Esophagus squamous epithelium (tissue), 5 donors: ENCODE measurements at places on chromosomes 4 and X.

DNA sequence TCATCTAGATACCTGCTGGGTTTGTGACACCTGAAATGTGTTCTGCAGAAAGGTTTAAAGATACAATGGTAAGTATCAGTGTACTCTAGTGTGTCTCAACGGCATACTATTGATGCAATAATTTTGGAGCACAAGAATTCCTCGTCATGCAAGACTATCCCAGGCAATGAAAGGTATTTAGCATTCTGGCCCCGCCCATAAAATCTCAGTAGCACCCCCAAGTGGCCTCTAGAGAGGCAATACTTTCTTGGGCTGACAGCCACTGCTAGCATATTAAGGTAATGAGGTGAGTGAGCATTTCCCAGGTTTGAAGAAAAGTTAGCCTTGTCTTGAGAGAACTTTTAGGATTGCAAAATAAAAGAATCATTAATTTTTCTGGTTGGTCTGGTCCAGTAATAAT, 24.0 kb downstream of the TAB3 start:
- DNase-seq, result no peak

DNA sequence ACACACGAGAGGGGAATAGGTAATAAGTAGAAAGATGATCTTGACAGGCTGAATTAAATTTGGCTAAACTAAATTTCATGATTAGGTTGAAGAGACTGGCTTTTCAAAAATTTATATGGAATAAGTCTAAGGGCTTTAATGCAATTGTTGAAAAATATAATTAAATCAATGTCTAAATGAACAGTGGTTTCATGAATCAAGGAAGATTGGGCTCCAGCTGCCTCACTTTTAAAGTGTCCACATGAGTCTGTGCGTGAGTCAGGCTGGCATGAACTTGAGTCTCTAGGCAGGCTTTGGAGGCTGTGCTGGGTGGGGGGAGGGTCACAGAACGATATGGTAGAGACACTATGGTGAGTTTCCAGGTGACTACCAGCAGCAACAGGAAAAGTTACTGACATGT, 111.9 kb downstream of the SORBS2 start:
- DNase-seq, result no peak

- DNase-seq, result no peak
Observed at GRCh38 chr4:179285696-179286095, 1843.5 kb upstream of the AGA start.

DNA sequence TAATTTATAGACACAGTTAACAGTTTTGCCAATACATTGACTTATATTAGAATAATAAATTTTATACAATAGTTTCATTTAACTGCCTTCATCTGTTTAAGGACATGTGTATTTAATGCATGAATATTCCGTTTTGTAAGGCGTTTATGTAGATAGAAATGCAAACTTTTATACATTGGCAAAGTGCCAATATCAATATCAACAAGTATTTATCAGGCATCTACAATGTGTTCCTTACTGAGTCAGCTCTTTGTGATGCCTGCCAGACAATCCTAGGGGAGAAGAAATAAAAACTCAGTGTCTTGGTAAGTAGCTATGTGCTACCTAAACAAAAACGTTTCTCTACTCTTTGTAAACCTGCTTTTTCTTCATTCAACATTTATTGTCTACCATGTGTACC, 1142.2 kb downstream of the C4orf33 start:
- no peak for DNase-seq

- DNase-seq, result no peak
Observed at GRCh38 chr4:110201502-110201901, 3.1 kb upstream of the ELOVL6 start.

DNA sequence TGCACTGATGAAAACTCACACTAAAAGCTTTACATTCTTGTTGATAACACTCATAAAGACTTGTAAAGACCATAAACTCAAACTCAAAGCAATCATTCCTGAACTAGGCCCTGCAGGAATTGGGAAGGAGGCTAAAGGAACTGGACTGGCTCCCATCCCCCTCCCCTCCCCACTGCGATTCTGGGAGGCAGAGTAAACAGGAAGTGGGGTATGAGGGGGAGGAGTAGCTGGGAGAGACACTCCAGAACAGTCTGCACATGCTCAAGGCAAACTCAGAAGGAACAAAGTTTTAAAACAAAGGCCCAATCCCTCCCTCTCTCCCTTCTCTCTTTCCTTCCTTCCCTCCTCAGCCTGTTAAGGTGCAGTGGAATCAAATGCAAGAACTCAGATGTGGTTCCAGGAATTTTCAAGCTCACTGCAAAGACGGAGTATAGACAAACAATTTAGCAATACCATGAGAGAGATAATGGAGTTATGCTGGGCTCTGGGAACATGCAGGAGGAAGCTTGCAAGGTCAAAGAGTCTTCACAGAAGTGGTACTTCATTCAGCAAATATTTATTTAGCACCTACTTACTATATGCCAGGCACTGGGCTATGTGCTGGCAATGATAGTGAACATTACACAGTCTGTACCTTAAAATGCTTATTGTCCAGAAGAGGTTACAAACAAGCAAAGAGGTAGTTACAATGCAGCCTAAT, 15.9 kb downstream of the MID1IP1 start:
- DNase-seq, result no peak

DNA sequence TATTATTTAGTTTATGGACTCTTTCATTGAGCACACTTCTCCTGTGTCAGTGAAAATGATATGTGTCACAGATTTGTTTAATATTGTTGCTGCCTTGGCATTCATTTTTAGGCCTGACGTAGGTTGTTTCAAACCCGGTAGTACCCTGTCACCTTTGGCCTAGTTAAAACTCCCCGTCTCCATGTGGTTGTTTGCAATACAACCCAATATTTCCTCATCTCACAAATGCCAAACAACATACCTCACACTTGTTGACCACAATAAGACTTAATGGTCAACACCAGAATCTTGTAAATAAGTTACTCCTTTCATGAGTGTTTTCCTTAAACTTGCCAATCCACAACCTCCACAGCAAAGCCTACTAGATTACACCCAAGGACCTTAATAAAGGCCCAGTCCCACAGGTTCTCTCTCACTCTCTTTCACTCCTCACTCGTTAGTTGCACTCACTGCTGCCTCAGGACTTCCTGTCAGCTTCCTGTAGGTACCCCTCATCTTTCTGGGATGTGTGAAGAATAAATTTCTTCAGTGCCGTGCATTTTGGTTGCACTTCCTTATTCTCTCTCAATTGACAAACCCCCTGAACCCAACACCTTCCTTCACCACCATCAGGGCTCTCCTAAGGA, 31.3 kb downstream of the IL13RA2 start:
- DNase-seq, result no peak

- no peak for DNase-seq
Observed at GRCh38 chr4:128159967-128160366, 98.9 kb downstream of the LARP1B start.

GRCh38 chr4:99248714-99249113, 29.7 kb upstream of the ADH6 start:
- no peak for DNase-seq

- DNase-seq, result no peak
Observed at GRCh38 chr4:20043991-20044390, 207.7 kb upstream of the SLIT2 start.

GRCh38 chr4:6449746-6450369, 22.6 kb downstream of the PPP2R2C start:
- no peak for DNase-seq

DNA sequence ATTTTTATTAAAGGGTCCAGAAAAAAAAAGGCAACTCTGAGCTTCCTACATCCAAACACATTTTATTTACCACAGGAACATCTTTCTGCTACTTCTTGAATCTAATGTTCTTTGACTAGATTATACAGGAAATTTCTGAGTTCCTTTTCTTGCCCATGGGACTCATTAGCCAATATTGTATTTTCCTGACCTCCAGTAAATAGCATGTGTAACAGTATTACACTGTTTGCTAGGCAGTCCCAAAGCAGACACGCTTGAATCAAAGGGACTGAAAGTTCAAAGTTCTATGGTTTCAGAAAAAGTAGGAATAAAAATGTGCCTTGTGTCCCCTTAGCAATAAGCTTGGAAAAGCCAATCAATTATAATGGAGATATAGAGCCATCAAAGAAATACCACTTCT, 57.4 kb downstream of the MOSPD2 start:
- DNase-seq, result no peak

DNA sequence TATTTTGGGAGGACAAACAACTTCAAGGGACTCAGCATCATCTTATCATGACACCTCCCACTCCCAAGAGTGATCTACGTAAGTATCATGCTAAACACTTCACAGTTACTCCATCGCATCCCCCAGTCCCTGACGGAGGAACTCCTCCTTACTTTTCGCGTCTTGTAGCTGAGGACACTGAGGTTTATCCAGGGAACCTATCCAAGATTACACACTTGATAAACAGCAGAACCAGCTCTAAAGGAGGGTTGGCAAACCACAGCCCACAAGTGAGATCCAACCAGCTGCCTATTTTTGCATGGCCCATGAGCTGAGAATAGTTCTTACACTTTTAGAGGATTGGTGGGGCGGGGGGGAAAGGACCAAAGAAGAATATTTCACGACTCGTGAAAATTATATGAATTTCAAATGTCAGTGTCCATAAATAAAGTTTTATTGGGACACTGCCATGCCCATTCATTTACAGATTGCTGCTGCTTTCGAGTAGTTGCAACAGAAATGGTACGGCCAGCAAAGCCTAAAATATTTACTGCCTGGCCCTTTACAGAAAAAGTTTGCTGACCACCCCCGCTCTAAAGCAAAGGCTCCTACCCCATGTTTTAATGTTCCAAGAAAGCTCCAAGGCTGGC, 47.8 kb downstream of the SEPSECS start:
- DNase-seq, result no peak

DNA sequence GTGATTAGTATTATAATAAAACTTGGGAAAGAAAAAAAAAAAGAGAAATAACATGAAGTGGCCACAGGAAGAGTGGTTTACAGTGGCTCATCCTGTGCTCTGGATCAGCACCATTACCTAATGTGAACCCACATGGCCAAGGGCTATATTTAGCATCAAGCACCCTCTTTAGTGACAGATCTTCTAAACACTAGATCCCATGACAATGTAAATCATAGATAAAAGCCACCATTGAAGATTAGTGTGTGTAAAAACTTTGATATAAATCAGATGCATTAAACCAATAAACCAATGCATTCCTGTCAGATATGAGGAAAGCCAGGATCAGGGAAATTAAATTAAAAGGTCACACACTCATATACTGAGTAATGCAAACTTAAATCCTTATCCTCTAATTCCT, 400.6 kb upstream of the MAGEB18 start:
- DNase-seq, result no peak

DNA sequence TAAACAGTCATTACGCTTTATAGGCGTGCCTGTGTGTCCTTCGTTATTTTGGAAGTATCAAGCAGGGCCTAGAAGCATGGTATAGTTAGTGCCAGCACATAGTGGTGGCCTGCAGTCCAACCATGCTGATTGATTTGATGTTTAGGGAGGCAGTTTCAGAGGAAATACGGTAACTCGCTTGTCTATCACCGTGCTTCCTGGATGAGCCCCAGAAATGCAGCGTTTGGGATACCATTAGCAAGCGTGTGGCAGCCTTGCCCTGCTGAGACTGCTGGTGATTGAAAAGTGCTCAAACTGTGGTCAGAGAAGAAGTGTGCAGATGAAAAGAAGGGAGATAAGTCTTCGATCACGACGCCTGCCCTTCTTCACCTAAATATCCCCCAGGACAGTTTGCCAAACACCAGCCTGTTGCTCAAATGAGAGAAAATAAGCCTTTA, 158.4 kb downstream of the CHIC2 start:
- no peak for DNase-seq

DNA sequence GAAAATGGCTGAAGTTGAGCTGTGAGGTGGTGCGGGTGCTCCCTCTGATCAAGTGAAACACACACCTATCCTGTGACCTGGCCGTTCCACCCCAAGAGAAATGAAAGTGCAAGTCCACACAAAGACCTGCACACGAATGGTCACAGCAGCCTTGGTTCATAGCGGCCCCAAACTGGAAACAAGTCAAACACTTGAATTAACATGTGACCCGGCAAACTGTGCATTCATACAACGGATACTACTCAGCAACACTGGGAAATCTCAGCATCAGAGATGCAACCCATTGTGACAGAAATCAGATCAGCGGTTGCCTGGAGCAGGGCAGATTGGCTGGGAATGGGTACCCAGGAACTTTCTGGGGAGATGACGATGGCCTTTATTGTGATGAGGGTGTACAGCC, 7.6 kb downstream of the G6PD start:
- no peak for DNase-seq

DNA sequence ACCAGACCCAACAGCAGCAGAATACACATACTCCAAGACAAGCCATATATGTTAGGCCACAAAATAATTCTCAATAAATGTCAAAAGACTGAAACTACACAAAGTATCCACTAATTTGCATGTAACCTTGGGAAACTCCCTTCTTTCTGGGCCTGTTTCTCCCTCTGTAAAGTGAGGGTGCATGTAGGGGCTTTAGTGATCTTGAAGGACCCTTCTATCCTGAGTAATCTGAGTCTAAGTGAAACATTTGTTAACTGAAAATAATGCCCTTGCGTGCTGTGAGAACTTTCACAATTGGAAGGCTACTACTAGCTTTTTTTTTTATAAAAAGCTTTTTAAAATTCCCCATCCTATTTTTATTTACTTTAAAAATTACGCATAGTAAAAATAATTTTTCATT, 125.2 kb downstream of the NEXMIF start:
- DNase-seq, result no peak

GRCh38 chrX:55783723-55784122, 66.2 kb downstream of the RRAGB start:
- DNase-seq, result no peak

- DNase-seq, result no peak
Observed at GRCh38 chrX:109863811-109864210, 130.8 kb upstream of the ACSL4 start.

DNA sequence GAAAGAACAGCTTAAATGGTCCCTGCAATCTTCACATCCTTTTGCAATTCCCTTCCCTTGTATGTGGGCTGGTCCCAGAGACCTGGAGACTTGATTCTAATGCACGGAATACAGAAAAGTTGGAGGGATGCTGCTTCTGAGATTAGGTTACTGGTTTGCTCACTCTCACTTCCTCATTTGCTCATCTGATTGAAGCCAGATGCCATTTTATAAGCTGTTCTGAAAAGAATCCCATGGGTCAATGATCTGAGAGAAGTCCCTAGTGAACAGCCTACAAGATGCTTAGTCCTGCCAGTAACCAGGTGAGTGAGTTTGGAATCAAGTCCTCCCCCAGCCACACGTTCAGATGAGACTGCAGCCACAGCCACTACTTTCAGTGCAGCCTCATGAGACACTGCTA, 35.9 kb downstream of the MAGEA1 start:
- no peak for DNase-seq

DNA sequence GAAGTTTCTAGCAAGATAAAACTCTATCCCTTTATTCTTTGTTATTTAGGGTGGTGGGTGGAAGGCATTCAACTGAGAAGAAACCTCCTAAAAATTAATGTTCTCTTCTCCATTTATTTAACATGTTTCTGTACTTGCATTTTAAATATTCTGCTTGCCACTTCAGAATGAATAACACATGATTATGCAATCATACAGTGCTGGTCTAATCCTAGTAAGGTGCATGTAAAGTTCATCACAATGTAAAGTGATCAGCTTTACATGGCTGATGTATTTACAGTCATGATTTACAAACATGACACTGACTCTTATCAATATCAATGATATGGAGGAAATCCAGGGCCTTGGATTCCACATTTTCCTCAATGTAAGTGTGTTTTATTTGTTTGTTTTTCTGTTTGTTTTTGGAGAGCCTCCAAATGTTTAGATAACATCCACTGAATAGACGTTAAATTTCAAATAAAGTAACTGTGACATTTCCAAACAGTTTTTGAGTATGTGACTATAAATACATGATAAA, 342.1 kb upstream of the CTSO start:
- no peak for DNase-seq
